ENCODE measurements at places on chromosomes 4 and X.

- no peak for DNase-seq
Measured at GRCh38 chrX:53594354-53594753, 92.2 kb downstream of the HUWE1 start.

DNA sequence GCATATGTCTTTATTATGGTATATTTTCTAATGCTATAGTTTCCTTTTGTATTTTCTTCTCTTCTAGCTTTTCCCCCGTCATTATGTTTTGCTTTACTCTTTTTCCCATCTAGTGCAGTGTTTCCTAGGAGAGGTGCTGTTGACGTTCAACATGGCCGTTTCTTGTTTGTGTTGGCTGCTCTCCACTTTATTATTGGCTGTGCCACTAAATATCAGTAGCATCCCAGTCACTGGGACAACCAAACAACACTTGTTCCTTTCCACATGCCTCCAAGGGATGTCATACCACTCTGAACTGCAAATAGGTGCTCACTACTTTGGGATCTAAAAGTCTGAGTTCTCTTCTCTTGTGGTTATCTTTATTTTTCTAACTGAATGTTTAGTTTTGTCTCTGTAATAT, 26.5 kb downstream of the GBA3 start:
- no peak for DNase-seq

DNA sequence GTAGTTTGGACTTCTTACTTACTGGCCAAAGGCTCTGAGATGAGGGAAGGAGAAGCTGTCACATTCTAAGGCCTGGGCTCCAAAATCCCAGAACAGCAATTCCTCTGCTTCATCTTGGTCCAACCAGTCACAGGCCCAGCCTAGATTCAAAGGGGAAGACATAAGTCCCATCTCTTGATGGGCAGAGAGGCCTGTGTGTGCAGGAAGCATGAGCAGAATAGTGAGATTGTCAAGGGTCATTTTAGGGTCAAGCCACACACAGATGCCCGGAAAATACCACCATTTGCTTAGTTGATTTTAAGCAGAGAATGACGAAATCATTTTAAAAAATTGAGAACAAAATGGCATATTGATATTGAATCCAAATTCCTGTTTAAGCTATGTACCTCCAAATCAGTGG, 580.9 kb upstream of the ZFP42 start:
- DNase-seq: no peak

DNA sequence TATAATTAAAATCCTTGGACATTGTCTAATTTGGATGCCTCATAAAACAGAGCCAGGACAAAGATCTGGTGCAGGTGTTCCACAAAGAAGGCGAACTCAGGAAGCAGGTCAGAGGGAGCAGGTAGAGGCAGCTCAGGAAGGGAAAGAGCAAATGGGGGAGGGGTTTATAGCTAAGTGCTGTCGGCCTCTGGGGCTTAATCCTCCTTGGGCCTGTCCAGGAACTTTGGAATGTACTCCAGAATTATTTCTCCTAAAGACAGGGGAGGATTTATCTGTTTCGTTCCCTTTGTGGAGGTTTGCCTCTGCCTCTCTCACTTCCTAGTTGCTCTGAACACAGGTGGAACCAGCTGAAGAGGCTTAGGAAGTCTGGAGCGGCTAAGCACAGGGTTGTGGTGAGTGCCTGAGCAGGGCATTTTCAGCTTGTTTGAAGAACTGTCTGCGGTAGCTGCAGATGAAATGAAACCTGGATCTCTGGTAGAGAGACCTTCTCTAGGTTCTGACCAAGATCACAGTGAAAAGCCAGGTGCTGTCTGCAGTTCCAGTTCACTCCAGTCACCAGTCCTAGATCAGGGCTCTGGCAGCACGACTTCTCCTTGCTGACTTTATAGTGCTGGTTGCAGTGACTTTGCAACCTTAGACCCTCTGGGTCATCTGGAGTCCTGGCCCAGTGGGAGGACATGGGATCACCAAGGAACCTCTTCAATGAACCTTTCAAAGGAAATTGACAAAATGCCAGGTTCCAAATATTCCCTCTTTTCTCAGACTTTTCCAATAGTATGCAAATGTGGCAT, 519.2 kb downstream of the PCDH10 start:
- no peak for DNase-seq

DNA sequence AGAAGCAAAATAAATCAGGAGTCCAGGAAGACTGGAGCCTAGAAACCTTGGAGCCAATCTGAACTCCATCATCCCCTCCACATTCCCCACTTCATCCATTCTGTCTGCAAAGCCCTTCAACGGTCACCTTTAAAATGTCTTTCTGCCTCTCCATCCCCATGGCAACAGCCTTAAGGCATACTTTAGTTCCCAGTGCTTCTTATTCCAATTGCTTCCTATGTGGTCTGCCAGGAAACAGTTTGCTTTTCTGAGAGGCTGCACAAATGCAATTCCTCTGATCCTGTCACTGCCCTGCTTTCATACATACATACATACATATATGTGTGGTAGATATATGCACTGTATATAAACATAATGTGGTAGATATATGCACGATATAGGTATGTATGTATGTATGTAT, 786 bp upstream of the MAGEH1 start:
- no peak for DNase-seq

DNA sequence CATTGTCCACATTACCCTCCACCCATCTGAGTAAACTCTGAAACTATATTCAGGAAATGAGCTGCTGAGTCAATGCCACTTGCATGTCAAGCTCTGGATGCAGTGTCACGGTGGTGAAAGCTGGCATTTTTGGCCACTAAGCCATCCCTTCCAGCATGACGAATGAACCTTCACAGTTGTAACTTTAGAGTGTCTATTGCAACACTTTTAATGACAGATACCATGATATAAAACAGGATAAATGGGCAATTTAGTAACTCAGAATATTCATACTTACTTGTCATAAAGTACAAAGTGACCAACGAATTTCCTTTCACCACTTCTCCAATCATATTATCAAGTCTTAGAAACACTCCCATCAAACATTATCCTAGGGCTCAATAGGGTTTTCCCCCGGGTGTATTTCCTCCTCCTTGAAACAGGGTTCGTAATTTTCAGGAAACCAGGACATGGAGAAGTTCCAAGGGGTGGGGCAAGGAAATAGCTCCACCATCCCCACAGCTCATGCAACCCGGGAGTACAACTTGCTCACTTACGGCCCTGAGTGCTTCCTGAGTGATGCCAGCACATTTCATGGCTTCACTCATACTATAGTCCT, 73.1 kb downstream of the MTHFD2L start:
- no peak for DNase-seq

DNA sequence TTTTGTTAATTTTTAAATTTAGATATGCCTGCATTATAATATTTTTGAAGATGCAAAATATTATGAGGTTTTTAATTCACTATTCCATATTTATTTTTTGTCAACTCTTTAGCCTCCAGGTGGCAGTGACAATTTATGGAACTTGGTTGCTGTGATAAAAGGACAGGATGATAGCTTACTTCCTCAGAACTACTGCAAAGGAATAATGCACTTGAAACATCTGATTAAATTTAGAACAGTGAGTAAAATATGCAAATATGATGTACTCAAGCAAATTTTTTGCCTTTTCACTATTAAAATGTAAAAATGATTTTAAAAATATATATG, 45.1 kb downstream of the SPATA4 start:
- DNase-seq: no peak

DNA sequence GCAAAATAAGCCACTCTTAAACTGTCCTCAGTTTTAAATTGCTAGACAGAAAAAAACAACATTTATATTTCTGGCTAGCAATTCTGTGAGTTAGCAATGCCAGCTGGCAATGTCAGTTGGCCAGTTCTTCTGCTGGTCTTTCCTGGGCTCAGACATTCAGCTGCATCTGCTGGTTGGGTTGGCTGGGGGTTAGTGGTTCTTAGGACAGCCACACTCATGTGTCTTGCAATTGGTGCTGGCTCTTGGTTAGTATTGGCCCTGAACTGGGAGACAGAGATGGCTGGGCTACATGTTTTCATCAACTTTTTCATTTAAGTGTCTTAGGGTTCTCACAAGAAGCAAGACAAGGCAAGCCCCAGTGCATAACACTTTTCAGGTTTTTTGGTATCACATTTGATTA, 48.0 kb upstream of the PDLIM5 start:
- DNase-seq: no peak

- no peak for DNase-seq
Measured at GRCh38 chrX:19955306-19955705, 35.6 kb downstream of the BCLAF3 start.

DNA sequence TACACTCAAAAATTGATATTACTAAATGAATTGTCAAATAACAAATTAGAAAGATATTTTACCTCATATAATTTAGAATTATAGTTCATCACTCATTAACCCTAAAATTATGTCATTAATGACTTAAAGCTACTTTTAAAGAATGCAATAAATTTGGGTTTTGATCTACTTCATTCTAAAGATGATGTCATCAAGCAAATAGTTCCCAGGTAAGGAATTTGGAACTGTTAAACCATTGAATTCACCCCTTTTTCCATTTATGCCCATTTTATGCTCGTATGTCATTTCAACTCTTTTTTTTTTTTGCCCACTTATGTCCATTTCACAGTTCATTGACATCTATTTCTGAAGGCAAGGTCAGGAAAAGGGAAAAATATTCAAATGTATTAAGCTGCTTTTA, 135.5 kb downstream of the TLL1 start:
- DNase-seq: no peak

- peak; percentile 40 for DNase-seq
Measured at GRCh38 chr4:37891260-37892159, 626 bp downstream of the TBC1D1 start.

DNA sequence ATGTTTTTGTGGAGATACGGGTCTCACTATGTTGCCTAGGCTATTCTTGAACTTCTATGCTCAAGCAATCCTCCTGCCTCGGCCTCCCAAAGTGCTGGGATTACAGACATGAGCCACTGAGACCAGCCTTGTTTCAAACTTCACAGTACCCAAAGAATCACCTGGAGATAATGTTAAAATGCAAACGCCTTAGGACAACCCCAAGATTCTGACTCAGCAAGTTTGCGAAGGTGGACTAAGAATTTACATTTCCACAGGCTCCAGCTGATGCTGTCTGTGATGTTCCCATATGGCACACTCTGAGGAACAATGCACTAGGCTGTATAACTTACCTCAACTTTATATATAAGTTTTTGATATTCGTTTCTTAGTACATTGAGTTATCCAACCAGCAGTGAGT, 984 bp upstream of the STATH start:
- DNase-seq: no peak

DNA sequence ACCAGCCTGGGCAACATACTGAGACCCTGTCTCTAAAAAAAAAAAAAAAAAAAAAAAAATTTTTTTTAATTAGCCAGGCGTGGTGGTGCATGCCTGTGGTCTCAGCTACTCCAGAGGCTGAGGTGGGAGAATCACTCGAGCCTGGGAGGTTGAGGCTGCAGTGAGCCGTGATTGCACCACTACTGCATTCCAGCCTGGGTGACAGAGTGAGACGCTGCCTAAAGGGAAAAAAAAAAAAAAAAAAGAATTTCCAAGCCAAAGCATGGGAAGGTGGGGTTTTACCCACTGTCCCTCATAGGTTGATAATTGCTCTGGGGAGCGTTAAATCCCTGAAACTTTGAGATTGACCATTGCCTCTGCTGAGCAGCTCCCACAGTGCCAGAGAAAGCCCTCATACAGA, 427.5 kb downstream of the BCOR start:
- no peak for DNase-seq
